Urinary bladder (tissue), 4 donors: ENCODE measurements at places on chromosomes 3 and 15. TPM values are rescaled to one million over a fixed set of nuclear protein-coding genes. Genes with fewer than 3 reads are reported as not detected.

Gene CPNE9
- not detected for total RNA-seq

Gene EPHA3
- 158 TPM for total RNA-seq

Gene SLC7A14
- 1.8 TPM for total RNA-seq

Gene FSIP1
- total RNA-seq = 3.0 TPM

Gene CCNL1
- total RNA-seq = 214 TPM

Gene AMIGO3
- total RNA-seq = not detected

Gene SNTN
- not detected for total RNA-seq

Gene PXYLP1
- total RNA-seq = 32.6 TPM

Gene ACOX2
- total RNA-seq = 28.8 TPM

Gene GRAMD2A
- 0.74 TPM for total RNA-seq

Gene GDPGP1
- total RNA-seq = 6.6 TPM

Gene NTRK3
- total RNA-seq = 26.4 TPM

Gene ZPLD1
- total RNA-seq = 0.16 TPM

Gene MESP2
- total RNA-seq = not detected

Gene GP9
- not detected for total RNA-seq

Gene MRPL3
- 108 TPM for total RNA-seq

Gene SLC22A14
- total RNA-seq = 0.16 TPM

Gene GNAT1
- not detected for total RNA-seq

Gene ST8SIA2
- total RNA-seq = 2.2 TPM
